Dermis microvascular lymphatic vessel endothelial cell (primary cell): ENCODE measurements at places on chromosomes 12 and 14.
A peak's percentile ranks its signal among the peaks of the same experiment; 100 is the strongest.

DNA sequence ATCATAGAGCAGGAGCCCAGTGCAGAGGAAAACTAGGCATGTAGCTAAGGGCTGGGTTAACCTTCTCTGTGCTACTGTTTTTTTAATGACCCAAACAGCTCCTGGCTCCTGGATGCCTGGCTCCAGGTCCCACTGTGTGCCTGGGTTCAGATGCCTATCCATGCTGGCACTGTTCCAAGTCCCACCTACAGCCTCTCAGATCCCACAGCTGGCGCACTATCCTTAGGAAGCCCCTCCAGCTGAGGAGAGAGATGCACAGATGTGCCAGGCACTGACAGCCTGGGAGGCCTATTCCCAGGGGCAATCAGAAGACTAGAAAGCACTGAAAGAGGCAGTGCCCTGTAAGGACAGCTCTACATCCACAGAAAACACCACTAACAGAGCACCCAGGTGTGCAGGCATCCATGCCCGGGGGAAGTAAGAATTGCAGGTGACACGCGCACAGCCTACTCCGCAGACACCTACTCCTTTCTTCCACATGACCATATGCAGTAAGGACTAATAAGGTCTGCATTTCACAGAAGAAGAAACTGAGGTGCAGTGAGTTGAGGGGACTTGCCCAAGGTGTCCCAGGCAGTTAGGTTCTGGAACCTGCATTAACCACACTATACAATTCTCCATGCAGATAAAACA lies 51.2 kb downstream of the PITPNM2 start:
- DNase-seq: no peak

DNA sequence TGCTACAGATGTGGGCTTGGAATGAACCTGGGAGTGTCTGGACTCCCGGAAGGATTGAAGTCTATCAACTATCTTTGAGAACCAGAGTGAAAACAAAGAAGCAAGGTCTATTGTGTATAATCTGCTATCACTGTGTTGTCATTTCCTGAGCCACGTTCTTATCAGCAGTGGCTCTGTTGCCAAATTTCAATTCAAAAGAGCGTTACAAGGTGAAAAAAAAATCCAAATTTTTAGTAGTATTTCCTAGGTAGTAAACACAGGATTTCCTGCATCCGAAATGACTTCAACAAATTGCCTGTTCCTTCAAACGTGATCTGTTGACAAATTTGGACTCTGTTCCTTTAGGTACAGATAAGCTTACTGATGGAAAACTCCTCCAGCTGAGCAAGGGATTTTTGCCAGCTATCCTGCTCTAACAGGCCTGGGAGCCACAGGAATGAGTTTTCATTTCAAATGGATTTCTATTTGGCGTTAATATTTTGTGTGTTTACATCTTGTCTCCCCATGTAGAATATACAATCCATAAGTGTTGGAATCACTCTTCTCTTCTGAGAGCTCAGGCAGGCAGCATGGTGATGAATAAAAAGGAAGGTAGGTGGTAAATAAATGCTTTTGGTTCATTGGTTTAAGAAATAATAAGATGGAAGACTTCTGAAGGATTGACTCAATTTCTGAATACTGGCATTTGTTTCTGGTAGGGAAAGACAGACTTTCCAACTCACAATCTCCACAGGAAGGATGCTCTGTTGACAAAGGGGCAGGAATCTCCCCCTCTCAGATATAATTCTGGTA lies 58.5 kb downstream of the GPR135 start:
- DNase-seq: peak; percentile 83

GRCh38 chr14:21078726-21079125 lies 8.6 kb downstream of the ARHGEF40 start:
- no peak for DNase-seq

DNA sequence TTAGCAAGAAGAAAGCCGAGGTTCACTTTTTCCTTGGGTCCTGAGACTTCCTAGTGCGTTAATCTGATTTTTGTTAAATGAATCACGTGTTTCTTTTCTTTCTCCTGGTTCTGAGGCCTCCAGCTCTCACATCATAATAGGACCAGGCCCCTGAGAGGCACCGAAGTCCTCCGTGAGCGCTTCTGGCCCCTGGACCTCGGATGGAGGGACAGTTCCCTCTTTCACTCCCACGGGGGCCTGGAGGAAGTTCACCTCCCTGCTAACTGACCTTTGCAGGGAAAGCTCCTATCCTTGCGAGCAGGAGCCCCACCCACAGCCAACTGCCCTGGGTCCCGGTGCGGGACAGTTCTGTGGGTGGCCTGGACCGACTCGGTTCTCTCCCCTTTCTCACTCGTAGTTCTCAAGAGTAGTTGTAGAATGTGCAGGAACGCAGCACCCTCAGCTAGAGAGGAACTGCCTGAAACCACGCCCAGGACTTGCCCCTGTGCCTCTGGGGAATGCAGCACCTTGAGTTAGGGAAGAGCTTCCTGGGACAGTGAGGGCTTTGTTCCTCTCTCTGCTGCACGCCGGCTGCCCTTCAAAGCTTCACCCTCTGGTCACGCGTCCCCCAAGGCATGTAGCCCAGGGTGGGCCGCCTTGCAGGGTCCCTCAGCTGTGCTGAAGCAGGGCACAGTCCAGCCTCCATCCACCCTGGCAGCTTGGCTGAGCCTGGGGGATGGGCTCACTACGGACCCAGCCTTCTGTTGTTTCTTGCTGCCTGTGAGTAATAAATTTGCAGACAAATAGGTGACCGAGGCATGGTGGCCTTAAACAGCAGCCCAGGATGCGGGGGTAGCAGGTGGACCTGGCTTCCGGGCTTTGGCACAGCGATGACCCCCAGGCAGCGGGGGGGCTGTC lies 264.6 kb downstream of the ADGRD1 start:
- DNase-seq: no peak

DNA sequence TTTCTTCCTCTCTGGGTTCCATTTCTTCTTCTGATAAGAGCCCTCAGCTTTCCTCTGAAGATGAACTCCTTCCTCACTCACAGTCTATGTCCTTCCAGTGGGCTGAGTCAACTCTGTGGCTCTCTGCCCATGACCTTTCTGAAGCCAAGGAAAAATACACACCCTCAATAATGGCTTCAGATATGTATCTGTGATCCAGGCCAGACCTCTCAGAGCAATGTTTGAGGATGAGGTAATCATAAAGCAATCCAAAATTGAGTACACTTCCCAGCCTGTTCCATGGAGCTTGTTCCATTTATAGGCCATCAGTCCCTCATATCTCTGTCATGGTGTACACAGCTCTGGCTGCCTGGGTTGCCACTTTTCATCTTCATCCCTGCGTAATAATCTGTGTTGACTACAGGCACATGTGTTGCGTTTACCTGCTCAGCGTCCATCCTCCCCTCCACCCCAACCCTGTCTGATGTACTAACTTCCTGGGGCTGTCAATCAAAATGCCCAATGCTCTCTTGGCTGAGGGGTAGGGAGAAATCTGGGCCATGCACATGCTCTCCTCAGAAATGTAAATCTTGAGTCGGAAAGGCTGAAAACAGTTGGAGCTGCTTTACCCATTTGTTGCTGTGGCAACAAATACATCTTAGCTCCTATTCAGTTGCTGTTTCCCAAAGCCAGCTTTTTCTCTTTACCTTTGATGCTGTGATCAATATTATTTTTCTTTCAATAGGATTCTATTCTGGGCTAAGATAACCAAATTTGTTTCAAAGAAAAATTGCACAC lies 377.8 kb upstream of the TMEM132C start:
- DNase-seq: no peak
